ENCODE measurements at places on chromosomes 6 and 20. TPM values are rescaled to one million over a fixed set of nuclear protein-coding genes. Genes with fewer than 3 reads are reported as not detected.
A peak's percentile ranks its signal among the peaks of the same experiment; 100 is the strongest.

DNA sequence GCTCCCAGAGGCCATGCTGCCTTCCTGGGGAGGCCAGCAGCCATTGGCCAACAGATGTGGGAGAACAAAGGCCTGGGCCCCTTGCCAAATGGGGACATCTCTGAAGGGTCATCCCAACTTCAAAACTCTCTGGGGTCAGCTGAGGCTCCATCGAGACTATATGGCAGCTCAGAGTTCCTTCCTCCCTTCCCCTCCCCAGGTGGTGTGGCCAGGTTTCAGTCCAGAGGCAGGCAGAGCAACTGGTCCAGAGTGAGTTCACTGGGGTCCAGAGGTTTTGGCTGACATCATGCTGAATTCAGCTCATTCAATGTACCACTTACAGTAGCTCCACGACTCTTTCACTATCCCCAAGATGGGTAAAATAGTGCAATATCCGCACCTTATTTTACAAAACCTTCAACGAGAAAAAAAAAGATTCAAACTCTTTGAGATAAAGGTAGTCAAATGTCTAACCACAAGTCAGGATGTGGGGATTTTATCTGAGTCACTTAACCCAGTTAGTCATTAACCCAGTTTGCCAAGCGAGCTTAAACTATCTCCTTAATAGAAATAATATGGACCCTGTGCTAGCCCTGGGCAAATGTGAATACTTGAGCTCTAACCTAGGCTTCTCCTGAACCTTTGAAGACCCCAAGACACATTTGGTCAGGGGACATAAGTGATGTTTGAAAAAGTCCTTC lies 108.4 kb upstream of the PLEKHG1 start:
- peaks cover 39% of the 10 kb centered on the region for H3K4me1 ChIP-seq
- DNase-seq, result peak; percentile 87
- peak overlapping the region; percentile 54 for H3K4me3 ChIP-seq
- H3K36me3 ChIP-seq, result no peaks in the 10 kb centered on the region

GRCh38 chr6:131331873-131332781 lies 196.9 kb downstream of the AKAP7 start:
- H3K4me3 ChIP-seq, result no peak overlapping the region
- no peaks in the 10 kb centered on the region for H3K36me3 ChIP-seq
- H3K4me1 ChIP-seq, result no peaks in the 10 kb centered on the region
- DNase-seq, result no peak
- peaks cover 12% of the 10 kb centered on the region for H3K27me3 ChIP-seq
- no peak overlapping the region for H3K27ac ChIP-seq

GRCh38 chr6:41428996-41429421 lies 93.6 kb downstream of the NCR2 start:
- peak overlapping the region; percentile 70 for H3K4me3 ChIP-seq
- no peaks in the 10 kb centered on the region for H3K36me3 ChIP-seq
- peak; percentile 36 for DNase-seq
- H3K4me1 ChIP-seq, result peaks cover 23% of the 10 kb centered on the region
- H3K27ac ChIP-seq, result no peak overlapping the region

Gene PLCB4
- total RNA-seq, result 16.9 TPM

DNA sequence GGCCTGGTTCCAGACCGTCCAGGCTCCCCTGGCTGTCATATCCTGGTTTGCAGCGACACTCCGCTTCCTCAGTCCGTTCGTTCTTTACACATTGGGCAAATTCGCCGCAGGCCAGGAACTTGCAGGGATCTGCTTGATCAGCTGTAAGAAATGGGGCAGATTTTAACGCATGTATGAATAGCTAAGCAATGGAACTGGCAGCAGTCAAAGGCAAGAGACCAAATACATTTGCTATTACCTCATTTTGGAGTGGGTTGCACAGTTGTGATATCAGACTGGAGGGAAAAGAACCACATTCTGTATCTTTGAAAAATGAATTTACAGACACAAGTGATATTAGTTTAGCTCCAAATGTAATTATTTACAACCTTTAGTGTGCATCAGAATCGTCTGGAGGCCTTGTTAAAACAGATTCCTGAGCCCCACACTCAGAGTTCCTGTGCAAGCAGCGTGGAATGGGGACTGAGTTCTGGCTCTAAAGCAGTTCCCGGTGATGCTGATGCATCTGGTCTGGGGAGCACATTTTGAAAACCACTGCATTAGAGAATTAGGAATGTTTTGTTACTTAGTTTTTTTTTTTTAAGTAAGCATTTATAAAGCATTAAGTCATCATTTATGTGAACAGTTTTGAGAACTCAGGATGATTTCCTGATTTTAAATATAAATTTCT lies 141.3 kb downstream of the IMPG1 start:
- no peak for DNase-seq
- no peak overlapping the region for H3K4me3 ChIP-seq
- no peaks in the 10 kb centered on the region for H3K36me3 ChIP-seq
- no peak overlapping the region for H3K27ac ChIP-seq
- H3K4me1 ChIP-seq, result peaks cover 5% of the 10 kb centered on the region

GRCh38 chr6:109322825-109323224 lies 59.4 kb downstream of the CD164 start:
- no peak for DNase-seq
- no peaks in the 10 kb centered on the region for H3K27me3 ChIP-seq
- no peaks in the 10 kb centered on the region for H3K4me1 ChIP-seq
- no peak overlapping the region for H3K4me3 ChIP-seq
- H3K36me3 ChIP-seq, result no peaks in the 10 kb centered on the region
- no peak overlapping the region for H3K27ac ChIP-seq

Gene FANCE
- total RNA-seq, result 18.6 TPM

Gene SLC44A4
- total RNA-seq, result 4.9 TPM

Gene ADGRG6
- total RNA-seq, result 73.2 TPM

Gene SPTLC3
- total RNA-seq, result 16.3 TPM

DNA sequence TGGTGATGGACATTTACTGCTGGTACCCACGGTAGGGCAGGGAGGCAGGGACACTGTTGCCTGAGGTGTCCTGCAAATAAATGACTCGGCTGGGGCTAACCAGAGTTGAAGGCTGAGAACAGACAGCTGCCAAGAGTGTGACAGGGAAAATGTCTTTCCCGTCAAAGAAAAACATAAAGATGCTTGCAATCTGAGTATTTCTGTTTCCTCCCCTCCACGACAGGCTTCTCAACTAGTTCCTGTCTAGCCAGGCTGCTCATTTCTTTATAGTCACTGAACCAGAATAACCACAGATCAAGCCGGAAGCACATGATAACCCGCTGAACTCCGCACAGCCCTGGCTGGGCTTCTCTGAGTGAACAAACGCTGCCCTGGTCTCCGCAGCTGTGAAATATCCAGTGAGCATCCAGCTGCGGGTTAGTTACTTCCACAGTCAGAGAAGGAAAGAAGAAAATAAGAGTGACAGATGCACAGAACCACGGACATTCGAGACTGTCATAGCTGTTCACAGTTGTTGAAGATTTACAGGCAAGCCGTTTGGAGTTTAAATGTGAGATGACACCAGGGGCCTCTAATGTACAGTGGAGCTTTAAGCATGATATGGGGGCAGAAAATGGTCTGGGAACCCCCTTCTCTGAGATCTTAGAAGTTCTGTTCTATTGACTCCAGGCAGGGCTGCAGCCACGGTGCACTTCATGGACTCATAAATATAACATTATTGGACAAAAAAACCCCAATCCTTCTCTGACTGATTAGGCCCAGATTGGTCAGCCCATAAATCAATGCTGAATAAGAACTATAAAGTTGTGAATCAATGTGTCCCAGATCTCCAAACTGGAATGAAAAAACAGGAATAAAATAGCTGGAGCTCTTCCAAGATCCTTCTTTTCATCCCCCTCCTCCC lies 299.9 kb upstream of the SUPT3H start:
- H3K36me3 ChIP-seq, result no peaks in the 10 kb centered on the region
- DNase-seq, result peak; percentile 53
- no peaks in the 10 kb centered on the region for H3K27me3 ChIP-seq
- H3K27ac ChIP-seq, result peak overlapping the region; percentile 50
- peak overlapping the region; percentile 13 for H3K4me3 ChIP-seq
- H3K4me1 ChIP-seq, result peaks cover 16% of the 10 kb centered on the region

DNA sequence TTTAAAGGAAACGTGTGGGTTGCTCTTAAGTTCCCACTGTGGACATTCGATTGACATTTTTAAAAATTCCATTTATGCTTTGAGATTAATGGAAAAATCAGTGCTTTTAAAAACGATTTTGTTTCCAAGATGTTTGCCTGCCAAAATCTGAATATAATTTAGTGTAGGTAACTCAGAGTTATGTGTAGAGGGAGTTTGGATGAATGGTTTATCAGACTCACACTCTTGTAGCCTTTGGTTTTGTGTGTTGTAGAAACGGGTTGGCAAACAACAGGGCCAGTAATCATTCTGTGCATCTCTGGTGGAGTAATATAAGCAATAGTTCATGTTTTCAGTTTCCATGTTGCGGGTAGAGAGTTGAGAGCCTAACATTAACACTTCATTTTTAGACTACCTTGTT lies 140.6 kb downstream of the RPS12 start:
- peaks cover 25% of the 10 kb centered on the region for H3K4me1 ChIP-seq
- no peak overlapping the region for H3K4me3 ChIP-seq
- no peak for DNase-seq
- no peaks in the 10 kb centered on the region for H3K27me3 ChIP-seq
- H3K36me3 ChIP-seq, result no peaks in the 10 kb centered on the region

Gene WFDC10B
- not detected for total RNA-seq

- H3K27ac ChIP-seq, result no peak overlapping the region
- no peak overlapping the region for H3K4me3 ChIP-seq
- H3K27me3 ChIP-seq, result no peaks in the 10 kb centered on the region
Measured at GRCh38 chr20:62402456-62403150, 4.5 kb downstream of the CABLES2 start.

DNA sequence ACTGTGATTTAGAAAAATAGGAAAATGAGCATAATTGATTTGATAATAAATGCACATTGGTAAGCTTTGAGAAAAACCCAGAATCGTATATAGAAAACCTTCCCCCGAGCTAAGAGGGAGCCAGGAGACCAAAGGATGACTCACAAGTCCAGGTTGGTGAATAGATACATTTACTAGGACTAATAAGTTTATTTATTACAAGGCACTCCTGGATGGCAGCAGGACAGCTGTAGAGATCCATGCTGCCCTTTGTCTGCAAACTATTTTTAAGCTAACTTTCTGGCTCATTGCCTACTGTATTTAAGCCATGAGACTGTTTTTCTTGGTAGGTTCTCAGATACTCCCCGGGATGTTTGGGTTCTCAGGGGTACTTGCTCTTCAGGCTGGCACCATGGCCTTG lies 13.4 kb downstream of the CASP8AP2 start:
- no peak overlapping the region for H3K4me3 ChIP-seq
- H3K27ac ChIP-seq, result no peak overlapping the region
- no peaks in the 10 kb centered on the region for H3K27me3 ChIP-seq
- peak; percentile 23 for DNase-seq

Gene SLC32A1
- not detected for total RNA-seq

Gene GHRH
- total RNA-seq, result not detected

GRCh38 chr20:59605601-59606364 lies 1.4 kb downstream of the PHACTR3 start:
- no peaks in the 10 kb centered on the region for H3K36me3 ChIP-seq
- no peak overlapping the region for H3K4me3 ChIP-seq
- H3K27me3 ChIP-seq, result peaks cover 86% of the 10 kb centered on the region
- H3K27ac ChIP-seq, result no peak overlapping the region

Gene SLC35B3
- 6.5 TPM for total RNA-seq

GRCh38 chr6:106223300-106223930 lies 102.1 kb downstream of the ATG5 start:
- peak; percentile 81 for DNase-seq
- H3K4me3 ChIP-seq, result no peak overlapping the region
- no peaks in the 10 kb centered on the region for H3K27me3 ChIP-seq
- H3K27ac ChIP-seq, result no peak overlapping the region
- peaks cover 21% of the 10 kb centered on the region for H3K4me1 ChIP-seq

DNA sequence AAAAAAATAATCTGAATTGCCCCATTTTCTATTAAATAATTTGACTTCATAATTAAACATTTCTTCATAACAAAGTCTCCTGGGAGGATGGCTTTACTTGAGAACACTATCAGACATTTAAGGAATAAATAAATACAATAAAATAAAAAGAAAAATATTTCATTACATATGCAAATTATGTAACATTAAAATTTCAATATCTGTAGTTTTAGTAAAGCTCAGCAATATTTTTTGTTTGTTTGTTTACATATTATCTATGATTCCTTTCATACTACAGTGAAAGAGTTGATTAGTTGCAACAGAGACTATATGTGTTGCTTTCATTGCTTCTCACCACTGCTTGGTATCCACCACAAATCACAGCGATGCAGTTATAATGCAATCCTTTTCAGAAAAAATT lies 474.9 kb upstream of the GJE1 start:
- H3K4me1 ChIP-seq, result 0 out of 2 replicates have a peak, but pooled peaks cover 5% of the 10 kb centered on the region
- H3K4me3 ChIP-seq, result no peak overlapping the region
- DNase-seq, result no peak
- H3K36me3 ChIP-seq, result no peaks in the 10 kb centered on the region
- H3K27ac ChIP-seq, result no peak overlapping the region

- no peak for DNase-seq
- H3K36me3 ChIP-seq, result no peaks in the 10 kb centered on the region
- no peaks in the 10 kb centered on the region for H3K27me3 ChIP-seq
- no peak overlapping the region for H3K4me3 ChIP-seq
Measured at GRCh38 chr6:135066806-135067205, 12.2 kb upstream of the HBS1L start.

Measured in PC-3 (cell line).